ENCODE measurements at places on chromosomes 7 and 10.

DNA sequence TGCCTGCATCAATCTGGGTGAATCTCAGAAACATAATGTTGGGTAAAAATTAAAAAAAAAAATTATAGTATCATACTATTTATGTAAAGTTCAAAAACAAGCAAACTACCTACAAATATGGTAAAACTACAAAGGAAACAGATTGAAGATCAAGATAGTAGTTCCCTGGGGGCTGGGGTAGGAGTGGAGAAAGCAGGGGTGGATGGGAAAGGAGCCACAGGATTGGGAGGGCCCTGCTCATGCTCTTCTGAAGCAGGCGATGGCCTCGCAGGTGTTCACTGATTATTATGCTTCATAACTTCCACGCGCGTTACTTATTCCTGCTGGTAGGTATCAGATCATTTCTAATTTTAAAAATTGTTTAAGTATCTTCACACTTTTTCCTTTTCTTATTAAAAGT, 96.0 kb upstream of the GATA3 start:
- DNase-seq = no peak

DNA sequence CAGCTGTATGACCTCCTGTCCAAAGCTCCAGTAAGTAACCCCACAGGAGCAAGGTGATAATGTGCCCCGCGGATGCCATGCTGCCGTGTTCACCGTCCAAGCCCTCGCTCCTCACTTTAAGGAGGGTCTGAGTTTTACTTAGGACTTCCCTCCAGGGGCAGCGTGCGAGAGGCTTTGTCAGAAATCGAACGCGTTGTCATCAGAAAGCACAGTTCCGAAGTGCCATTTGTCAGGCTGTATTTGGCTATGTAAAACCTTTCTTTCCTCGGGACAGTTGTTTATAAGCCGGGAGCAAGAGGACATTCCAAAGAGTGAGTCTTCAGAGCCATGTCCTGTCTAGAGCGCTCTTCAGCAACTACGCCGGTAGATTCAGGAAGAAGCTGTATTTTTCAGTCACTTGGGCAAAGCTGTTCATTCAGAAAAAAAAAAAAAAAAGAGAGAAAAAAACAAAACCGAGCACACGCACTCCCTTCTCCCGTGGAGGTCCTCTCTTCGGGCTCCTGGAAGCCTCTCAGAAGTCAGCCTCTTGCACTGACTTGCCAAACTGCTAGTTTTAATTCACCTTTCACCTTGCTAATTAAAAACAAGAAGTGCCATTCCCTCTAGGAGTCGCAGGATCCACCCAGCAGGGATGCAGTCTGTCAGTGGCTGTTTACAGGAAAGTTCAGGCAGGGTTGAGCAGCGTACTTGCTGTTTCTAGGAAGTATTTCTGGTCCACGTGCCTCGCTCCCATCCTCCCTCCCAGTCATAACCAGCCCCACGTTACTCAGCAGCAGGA, at the start of gene SEMA3E:
Gene SEMA3E, minus strand, starts transcription at position 676 of the 778 bp plus-strand sequence.
- no peak for DNase-seq

DNA sequence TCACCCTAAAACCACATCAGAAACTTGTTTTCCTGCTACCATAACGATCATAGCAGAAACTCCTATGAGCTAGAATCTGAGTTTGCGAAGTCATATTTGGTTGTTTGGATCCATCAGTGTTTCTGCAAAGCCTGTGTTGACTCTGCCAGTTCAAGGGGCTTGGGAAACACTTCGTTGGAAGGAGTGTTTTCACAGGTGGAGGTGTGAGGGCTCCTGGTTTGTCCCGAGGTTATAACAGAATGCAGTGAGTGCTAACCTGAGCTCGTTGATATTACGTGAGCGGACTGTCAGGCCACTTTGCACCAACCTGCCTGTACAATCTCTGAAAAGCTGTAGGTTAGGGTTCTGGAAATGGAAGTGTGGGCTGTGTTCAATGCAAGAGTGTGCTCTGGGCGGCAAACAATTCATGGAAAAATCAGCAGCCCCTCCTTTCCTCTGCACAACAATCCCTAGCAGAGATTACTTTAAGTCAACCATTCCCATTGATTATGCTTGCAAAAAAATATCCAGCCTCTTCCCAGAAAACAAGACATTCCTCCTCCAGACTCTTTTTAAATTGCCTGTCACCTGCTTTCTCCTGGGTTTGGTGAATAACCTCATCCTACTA, 622.0 kb downstream of the TYW1 start:
- DNase-seq = no peak

DNA sequence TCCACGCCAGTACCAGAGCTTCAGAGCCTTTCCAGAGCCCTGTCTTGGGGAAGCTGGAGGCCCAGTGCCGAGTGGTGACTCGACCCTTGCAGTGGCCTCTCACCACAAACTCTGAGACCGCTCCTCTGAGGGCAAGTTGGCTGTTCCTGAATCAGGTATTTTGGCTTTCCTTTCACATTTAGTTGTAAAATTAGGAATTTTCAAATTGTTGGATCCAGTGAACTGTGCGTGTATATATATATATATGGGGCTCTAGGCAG, 128.7 kb upstream of the UNC5B start:
- DNase-seq = no peak

GRCh38 chr7:75531359-75531821, 39.3 kb downstream of the SPDYE5 start:
- no peak for DNase-seq

DNA sequence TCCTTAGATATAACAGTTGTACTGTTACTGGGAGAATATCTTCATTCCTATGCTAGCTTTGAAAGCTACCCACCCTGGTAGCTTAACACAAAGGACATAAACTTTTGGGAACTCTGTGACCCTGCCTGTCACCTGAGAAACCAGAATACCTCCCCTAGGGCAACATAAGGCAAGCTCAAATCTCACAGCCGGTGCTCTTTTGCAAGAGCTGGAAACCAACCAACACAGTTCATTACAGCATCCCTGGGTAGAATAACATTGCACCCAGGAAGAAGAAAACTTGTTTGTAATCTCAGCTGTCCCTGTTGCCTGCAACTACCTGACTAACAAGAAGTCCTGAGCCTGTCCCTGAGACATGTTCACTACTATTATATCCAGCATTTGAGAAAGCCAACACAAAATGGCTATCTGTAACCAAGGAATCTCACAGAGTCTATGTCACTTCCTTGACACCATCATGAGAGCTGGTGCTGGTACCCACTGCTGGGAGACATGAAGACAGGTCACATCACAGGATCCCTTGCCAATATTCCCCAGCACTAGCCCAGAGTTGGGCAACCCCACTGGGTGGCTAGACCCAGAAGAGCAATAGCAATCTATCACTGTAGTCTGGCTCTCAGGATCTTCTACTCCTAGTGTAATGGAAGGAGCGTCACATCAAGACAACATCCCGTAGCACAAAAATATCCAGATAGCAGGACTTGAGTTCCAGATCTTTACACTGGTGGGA, 31.3 kb downstream of the AKR1C3 start:
- DNase-seq = no peak

DNA sequence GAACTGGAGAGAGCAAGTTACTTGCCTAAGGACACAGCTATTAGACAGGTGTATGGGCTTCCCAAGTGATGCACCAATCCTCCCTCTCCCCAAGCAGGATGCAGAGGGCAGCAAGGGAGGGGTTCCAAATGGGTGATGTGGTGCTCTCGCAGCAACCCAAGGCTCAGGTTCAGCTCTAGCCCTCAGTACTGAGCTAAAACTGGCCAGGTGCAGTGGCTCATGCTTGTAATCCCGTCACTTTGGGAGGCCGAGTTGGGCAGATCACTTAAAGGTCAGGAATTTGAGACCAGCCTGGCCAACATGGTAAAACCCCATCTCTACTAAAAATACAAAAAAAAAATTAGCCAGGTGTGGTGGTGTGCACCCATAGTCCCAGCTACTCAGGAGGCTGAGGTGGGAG, 40.7 kb downstream of the GPRIN2 start:
- DNase-seq = no peak

- DNase-seq = no peak
These were observed 32.2 kb upstream of the MCU start for GRCh38 chr10:72659694-72660093.

- no peak for DNase-seq
These were observed 7.2 kb downstream of the GNB2 start for GRCh38 chr7:100680576-100681271.

- no peak for DNase-seq
These were observed 148.2 kb downstream of the CHN2 start for GRCh38 chr7:29342761-29343160.

GRCh38 chr10:87519582-87519981, 14.9 kb downstream of the MINPP1 start:
- DNase-seq = no peak

DNA sequence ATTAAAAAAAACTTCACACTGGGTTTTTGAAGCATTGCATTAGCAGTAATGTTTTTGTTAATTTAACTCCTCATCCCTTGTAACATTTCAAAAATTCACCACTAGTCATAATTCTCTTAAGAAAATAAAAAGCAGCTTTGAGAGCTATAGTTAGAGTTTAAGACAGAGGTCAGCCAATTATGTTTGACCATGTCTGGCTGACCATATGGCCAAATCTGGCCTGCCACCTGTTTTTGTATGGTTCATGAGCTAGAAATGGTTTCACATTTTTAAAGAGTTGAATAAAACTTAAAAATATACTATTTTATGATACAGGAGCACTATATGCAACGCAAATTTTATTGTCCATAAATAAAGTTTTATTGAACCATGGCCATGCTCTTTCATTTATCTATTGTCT, 73.0 kb upstream of the LRRTM3 start:
- no peak for DNase-seq

DNA sequence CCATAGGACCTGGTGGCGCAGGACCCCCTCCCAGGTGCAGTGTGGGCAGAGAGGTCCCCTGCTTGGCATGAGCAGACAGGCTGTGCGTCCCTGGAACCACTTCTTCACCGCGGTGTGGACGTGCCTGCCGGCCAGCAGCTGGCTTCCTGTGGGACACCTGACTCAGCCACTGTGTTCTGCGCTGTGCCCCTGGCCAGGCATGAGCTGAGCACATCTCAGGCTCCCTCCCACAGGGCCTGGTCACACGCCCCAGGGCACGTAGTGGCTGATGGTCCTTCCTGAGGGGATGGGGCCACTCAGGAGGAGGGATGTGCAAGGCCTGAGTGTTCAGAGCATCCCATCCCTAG, 3.5 kb upstream of the DEPP1 start:
- DNase-seq = no peak

- DNase-seq = no peak
These were observed 31.9 kb downstream of the GFRA1 start for GRCh38 chr10:116241085-116241484.

- no peak for DNase-seq
These were observed 240.0 kb downstream of the TEX36 start for GRCh38 chr10:125442856-125443540.

GRCh38 chr10:117460846-117461765, 81.4 kb upstream of the EMX2 start:
- no peak for DNase-seq

GRCh38 chr10:86110156-86110786, 256.3 kb downstream of the GRID1 start:
- DNase-seq = no peak

GRCh38 chr10:76984559-76985443, 652.8 kb downstream of the KCNMA1 start:
- peak; percentile 32 for DNase-seq

DNA sequence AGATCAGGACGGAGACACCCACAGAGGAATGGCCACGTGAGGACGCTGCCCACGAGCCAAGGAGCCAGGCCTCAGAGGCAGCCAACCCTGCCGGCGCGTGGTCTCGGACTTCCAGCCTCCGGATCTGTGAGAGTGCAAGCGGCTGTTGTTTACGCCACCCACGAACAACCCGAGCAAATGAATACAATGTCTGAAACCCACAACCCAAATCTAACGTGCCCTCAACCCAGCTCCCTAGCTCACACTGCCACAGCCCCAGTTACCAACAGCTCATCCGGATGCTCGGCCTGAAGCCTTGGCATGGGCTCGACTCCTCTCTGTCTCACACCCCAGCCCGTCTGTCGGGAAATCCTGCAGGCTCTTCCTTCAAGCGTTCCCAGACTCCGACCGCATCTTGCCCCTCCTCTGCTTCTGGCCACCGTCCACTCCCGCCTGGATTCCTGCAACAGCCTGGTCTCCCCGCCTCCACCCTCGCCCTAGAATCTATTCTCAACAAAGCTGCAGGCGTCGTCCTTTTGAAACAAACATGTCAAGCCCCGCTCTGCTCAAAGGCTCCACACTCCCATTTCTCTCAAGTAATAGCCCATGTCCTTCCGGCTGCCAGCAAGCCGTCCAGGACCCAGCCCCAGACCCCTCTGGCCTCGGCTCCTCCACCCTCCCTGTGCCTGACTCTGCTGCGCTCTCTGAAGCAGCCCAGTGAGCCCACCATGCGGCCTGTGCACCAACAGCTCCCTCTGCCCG, 35.3 kb downstream of the STK32C start:
- no peak for DNase-seq

DNA sequence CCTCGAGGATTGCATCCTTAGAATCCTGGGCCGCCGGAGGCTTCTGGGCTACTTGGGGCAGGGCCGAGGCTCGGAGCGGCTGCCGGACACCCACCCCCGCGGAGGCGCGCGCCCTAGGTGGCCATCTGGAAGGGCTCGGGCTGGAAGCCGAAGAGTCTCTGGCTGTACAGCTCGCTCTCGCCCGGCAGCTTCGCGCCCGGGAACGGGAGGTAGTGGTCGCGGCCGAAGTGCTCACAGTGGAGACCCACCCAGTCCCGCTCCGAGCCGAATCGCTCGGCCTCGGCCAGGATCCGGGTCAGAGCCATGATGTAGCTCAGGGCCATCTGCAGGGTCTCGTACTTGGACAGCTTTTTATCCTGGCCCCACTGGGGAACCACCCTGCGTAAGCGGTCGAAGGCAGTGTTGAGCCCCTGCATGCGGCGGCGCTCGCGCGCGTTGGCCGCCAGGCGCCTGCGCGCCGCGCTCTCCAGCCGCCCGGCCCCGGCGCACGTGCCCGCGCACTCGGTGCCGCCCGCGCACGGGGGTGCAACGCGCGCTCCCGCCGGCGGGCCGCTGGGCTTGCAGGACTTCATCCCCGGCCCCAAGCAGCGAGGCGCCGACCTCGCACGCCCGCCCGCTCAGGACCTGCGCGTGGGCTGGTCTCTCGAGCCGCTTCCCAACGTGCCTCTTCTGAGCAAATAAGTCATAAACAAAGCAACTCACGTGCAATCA, 652 bp downstream of the ATOH7 start:
- DNase-seq = peak; percentile 5

DNA sequence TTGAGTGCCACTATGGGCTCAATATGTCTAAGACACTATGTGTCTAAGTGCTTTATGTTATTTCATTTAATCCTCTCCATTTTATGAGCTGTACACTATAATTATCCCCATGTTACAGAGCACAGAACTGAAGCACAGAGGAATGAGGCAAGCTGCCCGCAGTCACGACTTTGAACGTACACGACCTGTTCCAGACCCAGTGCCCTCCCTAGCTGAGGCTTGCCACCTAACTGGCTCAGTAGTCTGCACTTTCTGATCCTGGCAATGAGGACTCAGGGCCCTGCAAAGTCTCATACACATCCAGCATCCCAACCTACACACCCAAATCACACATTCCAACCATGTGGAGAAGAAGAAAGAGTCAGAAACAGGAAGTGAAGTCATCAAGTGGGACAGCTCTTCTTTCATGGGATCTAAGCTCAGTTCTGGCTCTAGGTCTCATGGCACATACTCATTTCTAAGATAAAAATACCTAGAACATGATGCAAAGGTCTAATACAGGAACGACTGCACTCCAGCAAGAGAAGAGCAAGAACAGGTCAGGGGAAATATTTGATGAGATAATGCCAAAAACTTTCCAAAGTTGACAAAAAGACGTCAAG, 42.4 kb upstream of the DDC start:
- no peak for DNase-seq

GRCh38 chr7:157499835-157500153, 163.0 kb downstream of the DNAJB6 start:
- DNase-seq = no peak

Measured in stimulated activated CD4-positive, alpha-beta T cell treated with anti-CD3 and anti-CD28 coated beads, Interleukin-12 subunit alpha, Interleukin-12 subunit beta, amount 100 ng/mL, for 24 hours (primary cell).